T1000 (cell line): ENCODE measurements at places on chromosomes 2 and 18.

DNA sequence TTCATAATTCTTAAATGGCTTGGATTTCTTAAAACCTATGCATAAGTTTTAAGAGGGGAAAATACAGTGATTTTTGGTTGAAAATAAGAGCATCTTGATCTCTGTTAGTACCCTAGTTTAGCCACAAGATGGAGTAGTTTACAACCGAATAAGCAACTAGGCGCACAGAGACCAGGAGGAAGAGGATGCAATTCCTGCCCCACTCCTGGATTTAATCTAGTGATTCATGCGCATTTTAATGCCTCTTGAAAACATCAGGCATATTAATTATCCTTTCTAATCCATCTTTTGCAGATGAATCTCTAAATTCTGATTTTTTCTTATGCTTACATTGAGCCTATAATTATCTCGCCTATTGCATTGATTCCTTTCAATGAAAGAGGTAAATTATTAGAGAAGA, 76.7 kb downstream of the MRPS9 start:
- no peak for DNase-seq

GRCh38 chr2:201058914-201059313, 12.6 kb downstream of the HYCC2 start:
- no peak for DNase-seq

DNA sequence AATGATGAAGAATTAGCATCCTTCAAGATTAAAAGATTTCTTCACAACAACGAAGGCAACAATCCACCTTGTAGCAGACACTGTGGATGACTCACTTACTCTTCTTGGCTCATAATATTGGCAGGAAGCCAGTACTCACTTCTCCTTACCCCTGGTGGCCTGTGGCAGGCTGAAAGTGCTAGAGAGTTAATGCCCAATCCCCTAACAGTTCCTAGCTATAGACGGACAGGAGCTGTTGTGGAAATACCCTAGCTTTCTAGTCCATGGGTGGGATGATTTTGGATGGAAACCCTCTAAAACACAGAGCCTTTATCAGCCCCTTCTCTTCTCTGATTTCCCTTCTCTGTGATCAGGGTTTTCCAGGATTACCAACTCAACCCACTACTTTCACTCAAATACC, 128.6 kb upstream of the NYAP2 start:
- DNase-seq: no peak

GRCh38 chr18:75208155-75208835, 644 bp downstream of the PTGR3 start:
- no peak for DNase-seq
